ENCODE measurements at places on chromosomes 6 and 20.
A peak's percentile ranks its signal among the peaks of the same experiment; 100 is the strongest.

DNA sequence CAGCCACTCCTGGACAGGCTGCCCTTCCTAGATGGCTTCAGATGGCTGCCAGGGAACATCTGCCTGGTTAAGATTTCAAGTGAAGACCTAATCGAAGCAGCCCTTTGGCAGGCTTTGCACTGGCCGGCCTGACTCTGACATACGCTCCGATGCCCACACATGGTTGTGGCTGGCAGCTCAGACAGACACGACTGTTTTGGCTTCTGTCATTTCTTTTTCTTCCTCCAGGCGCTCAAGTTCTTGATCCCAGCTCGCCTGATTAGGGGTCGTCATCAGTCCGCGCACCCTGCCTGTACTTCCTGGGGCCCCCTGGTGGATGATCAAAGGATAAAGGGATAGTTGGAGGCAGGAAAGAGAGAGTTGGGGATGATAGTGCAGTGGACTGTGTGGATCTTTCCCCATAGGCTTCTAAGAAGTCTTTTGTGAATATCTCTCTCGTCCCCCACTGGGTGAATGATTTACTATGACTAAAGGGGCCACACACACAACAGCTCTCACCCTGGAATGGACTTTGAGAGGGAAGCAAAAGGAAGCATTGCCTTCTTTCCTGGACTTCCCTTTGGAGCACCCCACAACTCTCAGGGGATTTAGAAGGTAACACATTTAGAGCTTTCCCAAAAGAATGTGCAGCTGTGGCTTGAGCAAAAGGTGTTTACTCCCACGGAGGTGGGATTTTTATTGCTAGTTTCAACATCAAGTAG is 21.4 kb upstream of the TRAM2 start:
- DNase-seq: peak; percentile 21

DNA sequence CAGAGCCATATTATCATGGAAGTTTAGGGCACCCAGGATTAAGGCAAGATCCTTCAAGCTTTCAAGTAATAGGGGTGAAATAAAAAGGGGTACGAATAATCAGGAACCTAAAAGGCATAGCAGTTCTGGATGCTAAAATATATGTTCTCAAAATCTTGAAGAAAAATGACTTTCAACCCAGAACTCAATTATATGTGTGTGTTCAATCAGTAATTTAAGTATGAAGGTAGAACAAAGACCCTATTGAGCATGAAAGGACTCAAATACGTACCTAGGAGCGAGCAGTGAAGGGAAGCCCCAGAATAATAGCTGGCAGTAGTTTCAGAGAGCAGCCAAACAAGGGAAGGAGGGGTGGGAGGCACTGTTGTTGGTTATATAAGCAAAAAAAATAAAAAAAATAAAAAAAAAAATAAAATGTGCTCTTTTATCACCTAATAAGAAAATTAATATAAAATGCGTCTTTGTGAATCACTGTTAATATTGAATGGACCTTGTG is 45.4 kb downstream of the MYO6 start:
- no peak for DNase-seq

DNA sequence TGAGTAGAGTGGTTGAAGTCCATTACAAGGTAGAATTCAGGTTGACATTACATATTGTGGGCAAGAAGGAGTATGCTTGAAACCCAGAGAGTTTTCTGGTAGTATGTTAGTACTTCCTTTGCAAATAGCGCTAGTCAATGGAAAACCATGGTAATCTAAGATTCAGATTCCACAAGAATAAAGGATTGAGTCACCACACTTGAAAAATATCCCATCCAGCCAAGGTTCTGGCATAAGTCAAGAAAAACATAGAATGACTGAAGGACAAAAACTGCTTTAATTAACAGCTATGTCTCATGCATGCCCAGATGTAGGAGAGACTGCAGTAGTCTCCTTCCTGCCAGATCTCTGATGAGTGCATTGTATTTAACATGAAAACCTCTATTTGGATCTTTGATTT is 469.8 kb downstream of the BMP2 start:
- no peak for DNase-seq

DNA sequence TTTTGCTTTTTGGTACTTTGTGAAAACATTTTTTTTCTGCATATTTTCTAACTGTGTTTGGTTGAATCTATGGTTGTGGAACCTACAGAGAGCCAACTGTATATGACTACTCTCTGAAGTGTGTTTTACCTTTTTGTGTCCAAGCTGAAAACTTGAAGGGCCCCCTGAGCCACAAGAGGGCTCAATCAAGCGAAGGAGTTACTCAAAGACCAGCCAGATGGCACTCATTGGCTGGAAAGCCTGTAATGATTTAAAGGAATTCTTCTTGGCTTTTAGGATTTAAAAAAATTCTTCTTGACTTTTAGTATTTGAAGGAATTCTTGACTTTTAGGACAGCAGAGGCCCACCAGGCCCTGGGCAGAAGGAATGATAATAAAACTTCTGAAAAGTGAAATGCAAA is 27.0 kb upstream of the ECI2 start:
- no peak for DNase-seq

Measured in CD4-positive, alpha-beta T cell treated with Interleukin-10 for 1 hour (primary cell).